Activated CD4-positive, alpha-beta memory T cell treated with anti-CD3 and anti-CD28 coated beads, Interleukin-2, amount 10 ng/mL, durations not matched to agents 7 days and 5 days (primary cell): ENCODE measurements at places on chromosomes 2 and 18.
A peak's percentile ranks its signal among the peaks of the same experiment; 100 is the strongest.

- H3K4me1 ChIP-seq: peaks cover 21% of the 10 kb centered on the region
- H3K36me3 ChIP-seq: no peaks in the 10 kb centered on the region
- H3K27ac ChIP-seq: no peak overlapping the region
- no peak for DNase-seq
- H3K27me3 ChIP-seq: peaks cover 32% of the 10 kb centered on the region
Observed at GRCh38 chr2:16661526-16661925, 4.1 kb downstream of the CYRIA start.

GRCh38 chr2:224565452-224566035 is 19.6 kb downstream of the CUL3 start:
- H3K27ac ChIP-seq: no peak overlapping the region
- H3K4me3 ChIP-seq: no peak overlapping the region
- no peaks in the 10 kb centered on the region for H3K27me3 ChIP-seq
- no peak for DNase-seq

DNA sequence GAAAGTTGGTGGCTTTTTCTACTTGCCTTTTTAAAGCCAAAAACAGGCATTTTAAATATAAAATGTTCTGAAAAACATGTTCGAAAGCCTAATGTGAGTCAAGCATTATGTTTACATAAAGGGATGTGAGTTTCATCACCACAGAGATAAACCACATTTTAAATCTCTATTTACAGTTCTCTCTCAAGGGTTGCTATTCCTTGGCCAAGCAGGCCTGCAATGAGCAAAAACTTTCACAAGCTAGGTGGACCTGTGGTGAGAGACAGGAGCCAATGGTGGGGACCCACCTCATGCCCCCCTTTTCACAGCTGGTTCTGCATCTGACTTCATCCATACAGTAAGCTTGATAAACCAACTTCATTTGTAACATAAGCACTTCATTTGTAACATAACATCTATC is 65.1 kb downstream of the CUL3 start:
- H3K4me1 ChIP-seq: peaks cover 45% of the 10 kb centered on the region
- H3K4me3 ChIP-seq: no peak overlapping the region
- DNase-seq: peak; percentile 36
- H3K27ac ChIP-seq: peak overlapping the region; percentile 29
- no peaks in the 10 kb centered on the region for H3K27me3 ChIP-seq

DNA sequence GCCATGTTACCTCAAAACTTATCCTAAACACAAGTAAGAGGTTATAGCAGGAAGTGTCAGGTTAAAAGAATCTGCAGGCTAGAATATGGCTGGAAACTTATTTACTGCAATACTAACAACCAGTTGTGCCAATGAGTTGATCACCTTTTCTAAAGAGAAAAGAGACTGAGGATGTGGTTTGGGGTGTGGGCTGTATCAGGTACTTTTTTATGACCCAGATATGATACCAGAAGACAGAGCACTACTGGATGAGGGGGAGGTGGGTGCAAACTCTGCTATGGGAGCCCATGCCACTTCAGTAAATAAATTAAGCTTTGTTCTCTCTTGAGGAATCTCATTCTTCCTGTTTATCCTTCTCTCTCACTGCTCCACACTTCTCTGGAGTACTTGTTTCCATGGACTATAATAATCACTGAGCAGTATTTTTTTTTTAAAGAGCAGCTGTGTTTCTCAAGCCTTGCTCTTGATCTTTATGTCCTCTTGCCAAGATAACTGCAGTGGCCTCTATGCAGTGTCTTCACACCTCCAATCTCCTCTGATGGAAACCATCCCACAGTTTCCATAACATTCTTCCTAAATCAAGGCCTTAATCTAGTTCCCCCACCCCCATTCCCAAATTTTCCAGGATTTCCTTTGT is 51.2 kb upstream of the NOSTRIN start:
- H3K36me3 ChIP-seq: no peaks in the 10 kb centered on the region
- peak overlapping the region; percentile 57 for H3K27ac ChIP-seq
- no peak overlapping the region for H3K4me3 ChIP-seq
- no peaks in the 10 kb centered on the region for H3K27me3 ChIP-seq

GRCh38 chr2:10406491-10407188 is 41.5 kb downstream of the ODC1 start:
- H3K27me3 ChIP-seq: no peaks in the 10 kb centered on the region
- no peak for DNase-seq
- no peak overlapping the region for H3K27ac ChIP-seq
- peaks cover 7% of the 10 kb centered on the region for H3K36me3 ChIP-seq

DNA sequence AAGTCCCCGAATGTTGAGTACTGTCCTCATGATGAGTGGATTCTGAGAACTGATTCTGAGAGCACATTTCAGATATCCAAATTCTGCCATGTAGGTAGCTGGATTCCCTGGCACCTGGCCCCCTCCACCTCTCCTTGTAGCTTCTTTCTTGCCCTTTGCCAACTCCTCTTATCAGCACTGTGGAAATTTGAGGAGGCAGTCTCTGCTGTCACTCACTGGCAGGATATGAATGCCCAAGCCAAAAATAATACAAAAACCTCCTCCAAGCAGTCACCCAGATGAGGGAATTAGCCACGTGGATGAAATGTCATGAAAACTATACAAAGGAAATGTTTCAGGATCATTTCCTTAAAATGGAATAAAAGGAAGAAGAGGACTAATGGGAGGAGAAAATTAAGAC is 276.8 kb downstream of the SETBP1 start:
- H3K27ac ChIP-seq: no peak overlapping the region
- peaks cover 3% of the 10 kb centered on the region for H3K27me3 ChIP-seq
- no peak for DNase-seq
- peaks cover 5% of the 10 kb centered on the region for H3K36me3 ChIP-seq
- no peak overlapping the region for H3K4me3 ChIP-seq
